ENCODE measurements at places on chromosomes 2 and 18.

DNA sequence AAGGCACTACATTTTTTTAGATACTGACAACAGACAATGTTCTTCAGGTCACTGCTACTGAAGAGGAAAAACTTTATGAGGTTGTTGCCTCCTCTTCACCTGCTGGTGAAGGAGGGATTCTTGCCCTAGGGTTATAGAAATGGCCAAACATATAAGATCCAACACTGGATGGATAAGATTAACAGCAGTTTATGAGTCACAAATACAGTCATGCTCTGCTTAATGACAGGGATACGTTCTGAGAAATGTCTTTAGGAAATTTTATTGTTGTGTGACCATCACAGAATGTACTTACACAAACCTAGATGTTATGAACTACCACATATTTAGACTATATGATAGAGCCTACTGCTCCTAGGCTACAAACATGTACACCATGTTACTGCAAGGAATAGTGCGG is 57.4 kb upstream of the AMMECR1L start:
- no peak for DNase-seq

GRCh38 chr18:48649231-48649630 is 110.4 kb downstream of the CTIF start:
- no peak for DNase-seq

GRCh38 chr2:133712369-133712768 is 144.1 kb upstream of the NCKAP5 start:
- DNase-seq: no peak

- DNase-seq: no peak
Observed at GRCh38 chr2:101479328-101479727, 4.4 kb upstream of the RFX8 start.

DNA sequence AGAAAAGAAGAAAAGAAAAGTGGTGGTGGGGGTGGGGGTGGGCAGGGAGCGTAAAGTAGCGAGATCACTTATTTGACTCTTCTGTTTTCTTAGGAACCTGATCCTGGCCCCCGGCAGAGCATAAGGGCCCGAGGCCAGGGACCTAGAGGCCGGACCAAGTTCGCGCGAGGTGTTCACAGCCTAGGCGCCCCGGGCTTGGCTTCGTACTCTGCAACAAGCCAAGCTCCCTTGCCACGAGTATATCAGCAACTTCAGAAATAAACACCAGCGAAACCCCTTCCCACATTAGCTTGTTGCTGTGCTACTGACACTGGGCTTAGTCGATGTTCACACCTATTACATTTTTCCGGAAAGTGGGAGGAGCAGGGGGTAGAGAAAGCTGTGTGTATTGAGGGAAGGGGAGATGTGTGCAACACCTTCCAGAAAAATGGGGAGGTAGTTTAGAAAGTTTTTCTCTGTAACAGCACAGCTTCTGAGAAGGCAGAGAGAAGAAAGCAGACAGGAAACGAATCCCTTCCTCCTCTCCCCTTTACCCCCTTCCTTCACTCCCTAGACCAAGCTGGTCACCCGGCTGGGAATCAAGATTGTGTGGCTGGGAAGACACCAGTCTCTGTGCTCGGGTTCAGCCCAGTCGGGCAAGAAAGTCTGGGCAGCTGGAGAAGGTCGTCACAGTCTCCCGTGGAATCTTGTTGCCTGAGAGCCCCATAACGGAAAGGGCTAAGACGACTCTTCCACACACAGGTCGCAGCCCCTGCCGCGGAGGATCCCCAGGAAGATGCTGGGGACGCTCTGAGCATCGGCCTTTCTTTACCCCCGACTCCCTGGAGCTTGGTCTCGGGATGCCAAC is 12.0 kb upstream of the SATB2 start:
- DNase-seq: no peak

DNA sequence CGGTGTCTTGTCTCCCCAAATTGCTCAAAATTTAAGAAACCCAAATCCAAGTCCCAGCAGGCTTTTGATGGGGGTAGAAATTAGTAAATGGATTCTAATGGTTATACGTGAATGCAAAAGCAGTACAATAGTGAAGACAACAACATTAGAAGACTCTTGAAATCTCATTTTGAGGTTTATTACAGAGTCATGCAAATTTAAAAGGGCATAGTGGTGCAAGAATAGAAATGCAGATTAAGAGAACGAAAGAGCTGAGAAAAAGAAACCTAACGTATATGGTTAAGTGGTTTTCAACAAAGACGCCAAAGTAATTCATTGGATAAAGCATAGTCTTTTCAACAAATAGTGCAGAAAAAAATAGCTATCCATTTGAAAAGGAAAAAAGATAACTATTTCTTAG is 33.2 kb upstream of the CXXC1 start:
- no peak for DNase-seq

DNA sequence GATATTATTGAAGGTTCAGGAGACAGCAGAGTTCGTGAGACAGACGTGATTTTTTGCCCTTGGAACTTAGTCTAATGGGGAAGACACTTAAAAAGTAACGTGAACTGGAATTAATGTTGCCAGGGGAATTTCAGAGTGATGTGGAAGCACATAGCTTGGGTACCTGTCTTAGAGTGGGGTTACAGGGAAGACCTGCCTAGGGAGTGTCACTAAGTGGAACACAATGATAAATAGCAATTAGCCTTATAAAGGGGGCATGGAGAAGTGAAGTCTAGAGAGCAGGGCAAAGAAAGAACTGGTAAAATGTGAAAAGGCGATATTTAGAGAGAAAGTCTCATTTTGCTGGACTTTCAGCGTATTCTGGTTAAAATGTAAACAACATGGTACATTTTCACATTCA is 306.0 kb upstream of the TCF4 start:
- DNase-seq: no peak

- DNase-seq: no peak
Observed at GRCh38 chr2:64525317-64525613, 1.1 kb downstream of the AFTPH start.

- DNase-seq: no peak
Observed at GRCh38 chr2:33013684-33014110, 66.9 kb downstream of the LTBP1 start.

GRCh38 chr2:26735883-26736588 is 28.0 kb upstream of the SLC35F6 start:
- DNase-seq: no peak

All from brain pericyte (primary cell).